Brain pericyte (primary cell): ENCODE measurements at places on chromosomes 12 and 14.

- no peak for DNase-seq
These were observed 29.1 kb downstream of the LRRK2 start for GRCh38 chr12:40253936-40254335.

GRCh38 chr12:50032854-50033581 lies 7.7 kb upstream of the RACGAP1 start:
- DNase-seq: no peak

DNA sequence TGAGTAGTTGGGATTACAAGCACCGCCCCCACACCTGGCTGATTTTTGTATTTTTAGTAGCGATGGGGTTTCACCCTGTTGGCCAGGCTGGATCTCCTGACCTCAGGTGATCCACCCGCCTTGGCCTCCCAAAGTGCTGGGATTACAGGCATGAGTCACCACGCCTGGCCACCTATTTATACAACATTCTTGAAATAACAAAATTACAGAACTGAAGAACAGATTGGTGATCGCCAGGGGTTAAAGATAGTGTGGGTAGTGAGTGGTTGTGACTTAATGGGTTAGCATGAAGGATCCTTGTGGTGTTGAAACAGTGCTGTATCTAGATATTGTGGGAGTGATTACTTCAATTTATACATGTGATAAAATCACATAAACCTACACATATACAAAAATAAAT lies 7.4 kb downstream of the GLIPR1L1 start:
- DNase-seq: no peak

- DNase-seq: no peak
These were observed 172.8 kb upstream of the LMNTD1 start for GRCh38 chr12:25725931-25726330.

DNA sequence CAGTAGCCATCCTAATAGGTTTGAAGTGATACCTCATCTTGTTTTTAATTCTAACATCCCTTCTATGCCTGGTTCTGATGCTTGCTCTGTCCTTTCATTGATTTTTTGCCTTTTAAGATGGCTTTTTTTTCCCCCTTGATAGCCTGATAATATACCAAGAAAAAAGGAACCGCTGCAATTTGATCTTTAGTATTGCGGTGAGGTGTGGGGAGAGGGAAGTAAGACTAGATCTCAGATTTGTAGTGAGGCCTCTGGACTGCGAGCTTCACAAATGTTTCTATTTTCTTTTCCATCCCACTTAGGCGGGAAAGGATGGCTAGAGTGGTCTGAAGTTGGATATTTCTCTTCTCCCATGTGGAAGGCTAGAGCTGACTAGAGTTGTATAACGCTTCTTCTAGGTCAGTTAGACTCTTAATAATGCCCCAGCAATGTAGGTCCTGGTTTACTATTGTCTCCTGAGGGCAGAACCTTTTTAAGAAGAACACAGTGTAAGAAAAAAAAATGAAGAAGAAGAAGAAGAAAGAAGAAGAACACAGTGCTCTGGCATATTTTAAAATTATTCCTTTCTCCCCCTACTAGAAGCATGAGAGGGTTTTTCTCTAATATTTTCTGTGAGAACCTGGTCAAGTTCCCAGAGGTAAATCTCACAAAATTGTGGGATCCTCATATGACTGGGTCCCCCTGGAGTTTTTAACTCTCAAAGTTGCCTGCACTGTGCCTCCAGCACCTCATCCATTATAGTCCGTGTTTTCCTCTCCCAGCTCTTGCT lies 11.9 kb upstream of the KLRB1 start:
- DNase-seq: no peak

- no peak for DNase-seq
These were observed 488.9 kb downstream of the MDGA2 start for GRCh38 chr14:47186486-47186885.

DNA sequence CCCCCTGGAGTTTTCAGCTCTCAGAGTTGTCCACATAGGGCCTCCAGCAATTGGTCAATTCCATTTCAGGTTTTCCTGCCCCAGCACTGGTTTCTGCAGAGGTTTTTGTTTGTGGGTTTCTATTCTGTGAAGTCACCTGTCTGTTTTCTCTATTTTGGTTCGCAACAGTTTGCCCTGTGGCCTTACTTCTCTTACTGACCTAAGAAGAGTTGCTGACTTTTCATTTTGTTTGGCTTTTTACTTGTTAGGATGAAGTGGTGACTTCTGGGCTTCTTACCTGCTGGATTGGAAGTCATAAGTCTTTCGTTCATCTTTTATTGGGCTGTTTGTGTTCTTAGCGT lies 196.4 kb upstream of the PARP11 start:
- DNase-seq: no peak

GRCh38 chr14:66105815-66106214 lies 380.4 kb upstream of the CCDC196 start:
- no peak for DNase-seq

DNA sequence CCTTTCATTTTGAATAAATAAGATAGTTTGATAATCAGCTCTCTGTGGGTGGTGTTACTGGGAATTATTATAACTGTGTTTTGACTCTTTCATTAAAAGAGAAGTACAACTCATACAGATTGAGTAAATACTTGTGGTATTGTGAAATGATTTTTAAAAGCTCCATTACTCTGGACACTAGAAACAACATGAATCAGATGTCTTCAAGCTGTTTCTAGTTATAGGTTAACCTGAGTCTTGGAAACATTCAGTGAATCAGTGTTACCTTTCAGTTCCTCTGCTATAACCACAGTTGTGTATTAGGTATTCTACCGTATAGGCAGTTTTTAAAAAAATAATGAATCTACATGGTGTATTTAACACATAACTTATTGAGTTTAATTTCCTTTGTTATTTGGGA lies 128.4 kb upstream of the SSTR1 start:
- no peak for DNase-seq

DNA sequence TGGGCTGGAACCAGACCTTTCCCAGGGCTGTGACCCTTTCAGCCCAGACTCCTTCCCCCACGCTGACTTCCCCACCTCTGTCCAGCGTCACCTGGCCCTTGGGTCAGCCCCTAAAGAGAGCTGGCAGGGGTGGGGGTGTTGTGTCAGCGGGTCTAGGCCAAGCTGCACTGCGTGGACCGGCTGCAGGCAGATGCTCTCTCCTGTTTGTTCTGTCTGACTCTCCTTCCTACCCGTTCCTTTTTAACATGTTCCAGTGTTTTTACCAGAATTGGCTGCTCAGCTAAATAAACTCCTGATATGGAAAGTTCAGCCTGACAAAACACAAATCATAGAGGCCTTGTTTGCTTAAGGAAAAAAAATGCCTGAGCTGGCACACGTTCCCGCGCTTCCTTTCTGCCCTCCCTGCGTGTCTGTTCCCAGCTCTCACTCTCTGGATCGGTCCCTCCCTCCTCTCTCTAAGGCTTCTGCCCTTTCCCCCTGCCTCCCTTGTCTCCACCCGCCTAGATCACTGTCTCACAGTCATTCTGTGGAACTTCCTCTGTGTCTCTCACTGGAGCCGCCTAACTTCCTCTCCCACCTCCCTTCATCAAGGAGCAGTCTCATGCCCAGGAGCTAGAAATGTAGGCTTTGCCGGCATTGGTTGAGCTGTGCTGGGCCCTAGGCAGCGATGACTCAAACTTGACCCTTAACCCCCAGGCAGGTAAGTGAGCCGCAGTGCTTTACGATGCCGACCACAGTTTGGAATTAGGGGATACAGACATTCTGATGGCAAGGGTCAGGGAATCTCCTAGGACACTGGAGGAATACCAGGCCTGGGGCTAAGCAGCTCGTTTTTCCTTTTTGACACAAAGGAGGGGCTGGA lies 15.5 kb upstream of the MLXIP start:
- DNase-seq: peak; percentile 91

- no peak for DNase-seq
These were observed 126.4 kb downstream of the PIK3C2G start for GRCh38 chr12:18387706-18388105.

DNA sequence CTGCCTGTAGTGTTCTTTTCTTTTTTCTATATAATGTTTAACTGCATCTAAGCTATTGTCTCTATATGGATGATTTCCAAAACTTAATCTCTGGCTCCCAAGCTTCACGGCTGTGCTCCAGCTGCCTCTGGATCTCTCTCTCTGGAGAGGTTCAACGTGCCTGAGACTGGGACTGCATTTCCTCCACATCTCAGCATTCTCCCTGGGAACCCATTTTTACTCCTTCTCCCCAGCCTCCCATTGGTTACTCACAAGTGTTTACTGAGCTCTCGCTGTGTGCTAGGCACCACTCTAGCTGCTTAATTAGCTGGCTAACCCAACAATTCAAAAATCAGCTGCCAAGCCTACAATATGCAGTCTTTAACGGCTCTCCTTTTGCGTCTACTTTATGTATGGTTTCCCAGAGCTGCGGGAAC lies 34.7 kb downstream of the FBXL14 start:
- DNase-seq: no peak

DNA sequence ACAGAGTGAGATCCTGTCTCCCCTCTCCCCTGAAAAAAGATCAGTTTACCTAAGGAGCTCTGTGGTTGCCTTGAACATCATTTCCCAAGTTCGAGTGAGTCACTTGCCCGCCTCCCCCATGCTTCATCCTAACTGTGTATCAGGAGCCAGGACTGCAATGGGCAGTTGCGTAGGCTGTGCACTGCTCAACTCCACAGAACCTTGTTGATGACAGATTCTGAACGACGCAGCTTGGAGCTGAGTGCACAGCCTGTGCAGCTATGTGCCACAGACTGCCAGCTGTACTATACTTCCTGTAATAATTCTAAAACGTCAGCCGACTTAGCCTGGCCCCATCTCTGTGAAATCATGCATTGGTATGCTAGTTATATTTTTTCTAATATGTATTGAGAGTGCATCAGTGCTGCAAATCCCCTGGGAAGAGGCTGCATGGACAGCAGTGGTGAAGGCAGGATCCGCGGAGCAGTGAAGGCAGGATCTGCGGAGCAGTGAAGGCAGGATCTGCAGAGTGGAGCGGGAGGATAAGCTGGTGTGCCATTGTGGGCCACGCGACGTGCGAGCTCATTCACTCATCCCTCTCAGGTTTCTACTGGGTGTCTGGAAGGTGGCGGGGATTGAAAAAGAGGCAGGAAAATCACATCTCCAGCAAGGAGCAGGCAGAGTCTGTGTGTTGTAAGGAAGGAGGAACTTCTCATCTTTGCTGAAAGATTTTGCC lies 80.8 kb downstream of the GALNT9 start:
- DNase-seq: no peak

DNA sequence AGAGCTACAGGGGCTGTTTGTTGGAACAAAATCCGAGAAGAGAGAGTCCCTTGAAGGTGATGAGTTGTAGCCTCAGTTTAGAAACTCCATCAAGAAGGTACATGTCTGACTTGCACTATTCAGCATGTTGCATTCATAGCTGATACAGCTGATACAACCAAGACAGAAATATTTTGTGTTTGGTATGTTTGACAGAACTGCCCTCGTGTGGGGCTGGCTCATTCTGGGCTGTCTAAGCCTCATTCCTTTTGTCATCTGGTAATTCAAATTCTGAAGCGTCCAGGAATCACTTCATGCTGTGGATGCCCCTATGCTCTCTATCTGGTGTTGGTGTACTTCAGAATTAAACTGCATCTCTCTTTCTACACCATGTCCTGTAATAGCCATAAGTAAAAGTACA lies 126.3 kb downstream of the ANO6 start:
- no peak for DNase-seq

DNA sequence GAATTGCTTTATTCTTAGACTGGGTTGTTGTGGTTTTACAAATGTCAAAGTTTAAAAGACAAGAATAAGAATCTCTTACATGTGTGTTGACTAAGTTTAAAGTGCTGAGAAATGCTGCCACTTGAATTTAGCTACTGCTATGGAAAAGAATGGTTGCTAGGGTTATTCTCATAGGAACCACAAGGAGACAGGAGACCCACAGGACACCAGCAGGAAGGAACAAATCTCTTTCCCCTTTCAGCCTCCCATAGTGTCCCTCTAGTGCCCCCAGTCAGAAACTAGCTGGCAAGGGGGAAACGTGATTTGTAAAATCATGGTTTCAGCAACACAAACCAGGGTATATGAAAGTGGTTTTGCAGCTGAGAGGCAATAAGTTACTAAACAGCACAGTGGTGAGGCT lies 102.7 kb downstream of the ST8SIA1 start:
- DNase-seq: no peak

- no peak for DNase-seq
These were observed 30.3 kb downstream of the YEATS4 start for GRCh38 chr12:69389831-69390230.

DNA sequence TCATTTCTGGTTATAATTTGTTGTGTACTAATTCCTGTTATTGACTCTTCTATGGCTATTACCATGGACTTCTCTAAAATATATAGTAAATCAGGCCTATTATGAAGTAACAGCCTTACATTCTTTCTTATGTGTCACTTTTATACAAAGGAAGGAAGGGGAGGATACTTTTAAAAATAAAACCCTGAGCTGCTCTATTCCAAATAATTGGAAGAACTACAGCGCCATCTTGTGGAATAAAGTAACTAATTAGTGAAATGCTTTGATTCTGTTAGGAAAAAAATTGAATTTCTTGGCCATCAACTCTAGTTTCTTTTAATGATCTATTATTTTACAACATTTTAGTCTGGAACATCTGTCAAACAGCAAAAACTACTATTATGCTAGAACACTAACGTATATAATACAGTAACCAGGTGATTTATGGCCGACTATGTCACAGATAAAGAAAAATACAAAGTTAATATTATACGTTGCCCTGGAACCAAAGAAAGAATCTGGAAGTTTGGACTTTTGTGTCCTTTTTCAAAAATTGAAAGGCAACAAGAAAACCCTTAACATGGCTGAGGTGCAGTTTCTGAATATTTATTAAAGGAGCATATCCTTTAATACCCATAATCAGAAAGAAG lies 55.0 kb upstream of the NELL2 start:
- DNase-seq: no peak

DNA sequence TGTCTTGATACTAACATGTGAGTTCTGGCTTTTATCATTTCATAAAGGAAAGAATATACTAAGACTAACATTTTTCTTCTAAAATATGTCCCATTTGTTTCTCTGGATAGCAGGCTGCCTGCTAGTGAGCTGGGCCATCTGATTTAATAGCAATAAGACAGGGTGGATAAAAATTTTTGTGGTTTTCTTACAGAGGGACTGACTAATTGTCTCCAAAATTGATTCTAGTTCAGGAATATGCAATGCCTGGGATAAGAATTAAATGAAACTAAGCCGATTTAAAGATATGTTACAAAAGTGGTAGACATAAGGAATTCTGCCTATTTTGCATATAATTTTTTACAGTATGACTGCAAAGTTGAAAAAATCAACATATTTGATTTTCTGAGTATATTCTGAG lies 252.9 kb upstream of the NAV3 start:
- no peak for DNase-seq

- no peak for DNase-seq
These were observed 1.5 kb downstream of the TSHR start for GRCh38 chr14:80956922-80957321.

- no peak for DNase-seq
These were observed 93.9 kb upstream of the NCOR2 start for GRCh38 chr12:124661341-124661740.

DNA sequence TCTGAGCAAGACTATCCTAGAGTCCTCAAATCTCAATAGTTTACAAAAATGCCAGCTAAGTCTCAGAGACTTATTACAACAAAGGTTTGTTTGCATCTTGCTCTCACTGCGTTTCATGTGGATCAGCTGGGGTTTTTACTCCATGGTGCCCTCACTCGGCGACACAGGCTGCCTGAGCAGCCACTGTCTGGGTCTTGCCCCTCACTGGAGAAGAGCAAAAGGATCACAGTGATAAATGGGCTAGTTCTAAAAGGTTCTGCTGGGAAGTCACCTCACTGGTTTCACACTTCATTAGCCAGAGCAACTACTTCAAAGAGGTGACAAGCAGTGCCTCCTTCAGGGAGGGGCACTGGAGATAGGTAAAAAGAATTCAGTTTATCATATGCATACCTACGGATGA lies 392.0 kb downstream of the RPL10L start:
- no peak for DNase-seq
